Lung (tissue), 17 donors: ENCODE measurements at places on chromosomes 5 and 9. TPM values are rescaled to one million over a fixed set of nuclear protein-coding genes. Genes with fewer than 3 reads are reported as not detected.

Gene ANKDD1B
- 9.4 TPM for total RNA-seq

Gene SLCO6A1
- not detected for total RNA-seq

Gene FOXI1
- not detected for total RNA-seq

Gene LRSAM1
- 19.5 TPM for total RNA-seq

Gene RORB
- total RNA-seq = 0.40 TPM

Gene ZNF169
- total RNA-seq = 8.7 TPM

Gene IL9
- total RNA-seq = not detected

Gene MYOT
- total RNA-seq = 0.61 TPM

Gene AQP3
- 43.9 TPM for total RNA-seq

Gene BNIP1
- total RNA-seq = 14.3 TPM

Gene TMEM215
- total RNA-seq = not detected

Gene TRAF1
- total RNA-seq = 6.4 TPM

DNA sequence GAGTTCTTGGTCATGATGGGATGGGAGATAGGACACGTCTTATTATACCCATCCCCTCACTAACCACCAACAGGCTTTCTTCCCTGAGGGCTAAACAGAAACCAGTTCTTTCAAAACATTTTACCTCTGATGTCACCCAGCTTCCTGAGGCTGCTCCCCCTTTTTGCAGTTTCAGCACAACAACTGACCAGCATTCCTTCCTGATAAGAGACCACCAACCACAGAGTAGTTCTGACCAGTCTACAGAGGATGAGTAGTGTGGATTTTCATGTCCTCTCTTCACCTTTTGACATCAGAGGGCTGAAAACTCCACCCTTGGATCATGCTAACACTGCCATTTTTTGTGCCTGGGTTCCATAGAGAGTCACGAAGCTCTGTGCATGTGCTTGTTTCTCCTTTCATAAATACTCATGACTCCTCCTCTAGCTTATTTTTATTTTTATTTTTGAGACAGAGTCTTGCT is 82.6 kb downstream of the OSTF1 start:
- H3K4me1 ChIP-seq = peaks cover 12% of the 10 kb centered on the region
- DNase-seq = no peak
- no peak overlapping the region for H3K4me3 ChIP-seq
- H3K36me3 ChIP-seq = peaks cover 3% of the 10 kb centered on the region

- no peaks in the 10 kb centered on the region for H3K4me1 ChIP-seq
- no peaks in the 10 kb centered on the region for H3K36me3 ChIP-seq
- no peak overlapping the region for H3K4me3 ChIP-seq
- no peaks in the 10 kb centered on the region for H3K27me3 ChIP-seq
- H3K27ac ChIP-seq = no peak overlapping the region
- DNase-seq = no peak
These were observed 30.6 kb upstream of the COL5A1 start for GRCh38 chr9:134611046-134611445.

GRCh38 chr9:109769250-109769649 is 10.7 kb upstream of the PALM2AKAP2 start:
- no peak overlapping the region for H3K27ac ChIP-seq
- no peak overlapping the region for H3K4me3 ChIP-seq
- no peaks in the 10 kb centered on the region for H3K36me3 ChIP-seq
- no peak for DNase-seq
- H3K4me1 ChIP-seq = peaks cover 10% of the 10 kb centered on the region

DNA sequence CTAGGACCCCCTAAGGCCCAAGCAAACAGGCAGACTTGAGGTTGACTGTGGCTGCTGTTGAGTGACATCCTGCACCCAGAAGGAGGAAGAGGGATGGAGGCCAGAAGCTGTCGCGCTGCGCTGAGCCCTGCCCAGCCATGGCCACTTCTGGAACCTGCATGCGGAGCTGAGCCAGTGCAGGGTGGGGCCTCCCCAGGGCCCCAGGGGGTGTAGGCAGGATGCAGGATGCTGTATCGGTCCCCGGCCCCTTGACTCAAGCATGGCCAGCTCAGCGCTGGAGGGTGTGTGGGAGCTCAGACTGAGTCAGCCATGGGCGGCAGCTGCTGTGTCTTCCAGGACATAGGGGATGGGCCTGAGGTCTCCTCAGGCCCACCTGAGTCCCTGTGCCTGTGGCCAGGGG is 26.9 kb downstream of the GLT6D1 start:
- no peaks in the 10 kb centered on the region for H3K4me1 ChIP-seq
- H3K4me3 ChIP-seq = no peak overlapping the region
- no peaks in the 10 kb centered on the region for H3K27me3 ChIP-seq
- no peak for DNase-seq
- no peaks in the 10 kb centered on the region for H3K36me3 ChIP-seq

DNA sequence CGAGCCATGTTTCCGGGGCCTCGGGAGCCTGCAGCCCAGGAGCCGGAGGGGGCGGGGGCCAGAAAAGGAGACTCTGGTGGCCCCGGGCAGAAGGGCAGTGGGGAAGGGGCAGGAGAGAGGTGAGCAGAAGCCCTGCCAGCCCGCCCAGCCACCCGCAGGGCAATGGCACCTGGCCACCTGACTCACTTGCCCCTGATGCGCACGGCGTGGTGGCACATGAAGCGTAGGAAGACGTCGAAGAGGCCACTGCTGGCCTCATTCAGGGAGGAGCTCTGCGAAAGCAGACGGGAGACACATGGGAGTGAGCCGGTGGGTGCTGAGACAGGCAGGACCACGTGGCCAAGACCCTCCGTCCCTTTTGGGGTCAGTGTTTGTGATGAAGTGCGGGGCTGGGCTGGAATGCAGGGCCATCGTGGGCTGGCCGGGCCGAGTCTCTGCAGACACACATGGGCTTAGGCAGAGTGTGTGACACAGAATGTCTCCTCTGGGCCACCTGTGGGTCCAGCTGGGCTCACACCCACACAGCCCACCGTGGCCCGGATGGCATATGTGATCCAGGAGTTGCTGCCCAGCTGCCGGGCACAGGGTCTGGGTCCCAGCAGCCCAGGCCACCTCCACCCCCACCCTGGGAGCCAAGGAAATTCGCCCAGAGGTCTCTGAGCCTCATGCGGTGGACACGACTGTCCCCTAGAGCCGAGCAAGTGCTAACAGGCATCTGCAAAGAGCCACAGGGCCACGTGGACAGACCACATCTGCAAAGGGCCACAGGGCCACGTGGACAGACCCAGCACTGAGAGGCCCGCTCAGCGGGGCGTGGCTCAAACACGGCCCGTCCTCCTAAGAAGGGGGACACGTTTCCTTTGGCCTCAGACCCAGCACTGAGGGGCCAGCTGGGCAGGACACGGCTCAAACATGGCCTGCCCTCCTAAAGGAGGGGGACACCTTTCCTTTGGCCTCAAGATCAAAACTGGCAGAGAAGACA is 23.6 kb downstream of the TERT start:
- H3K36me3 ChIP-seq = no peaks in the 10 kb centered on the region
- H3K4me1 ChIP-seq = no peaks in the 10 kb centered on the region
- H3K27ac ChIP-seq = no peak overlapping the region
- no peak overlapping the region for H3K4me3 ChIP-seq
- no peak for DNase-seq

DNA sequence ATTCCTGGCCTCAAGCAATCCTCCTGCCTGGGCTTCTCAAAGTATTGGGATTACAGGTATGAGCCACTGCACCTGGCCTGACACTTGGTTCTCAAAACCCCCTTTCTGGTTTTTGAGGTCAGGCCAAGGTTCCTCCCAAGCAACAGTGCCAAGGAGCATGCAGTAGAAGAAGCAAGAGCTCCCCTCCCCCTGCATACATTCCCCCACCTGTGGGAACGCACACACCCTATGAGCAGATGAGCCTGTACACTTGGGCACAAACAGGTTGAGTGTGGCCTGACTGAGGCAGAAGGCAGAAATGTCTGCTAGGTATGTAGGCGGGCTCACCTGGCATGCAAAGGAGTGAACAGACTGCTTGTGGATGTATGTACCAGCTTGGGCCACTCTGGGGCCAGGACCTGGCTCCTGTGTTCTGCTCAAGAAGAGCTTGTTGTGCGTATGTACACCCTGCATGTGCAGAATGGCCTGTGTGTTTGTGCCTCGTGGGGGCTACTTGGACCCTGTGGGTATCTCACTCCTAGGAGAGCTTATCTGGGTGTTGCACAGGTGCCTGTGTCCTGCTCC is 1.7 kb downstream of the GPRIN1 start:
- no peak overlapping the region for H3K4me3 ChIP-seq
- H3K4me1 ChIP-seq = peaks cover 8% of the 10 kb centered on the region
- H3K36me3 ChIP-seq = no peaks in the 10 kb centered on the region
- H3K27me3 ChIP-seq = peaks cover 4% of the 10 kb centered on the region
- H3K27ac ChIP-seq = no peak overlapping the region

- no peak overlapping the region for H3K4me3 ChIP-seq
- no peaks in the 10 kb centered on the region for H3K27me3 ChIP-seq
- H3K27ac ChIP-seq = no peak overlapping the region
These were observed 16.1 kb downstream of the LIFR start for GRCh38 chr5:38540314-38540713.

DNA sequence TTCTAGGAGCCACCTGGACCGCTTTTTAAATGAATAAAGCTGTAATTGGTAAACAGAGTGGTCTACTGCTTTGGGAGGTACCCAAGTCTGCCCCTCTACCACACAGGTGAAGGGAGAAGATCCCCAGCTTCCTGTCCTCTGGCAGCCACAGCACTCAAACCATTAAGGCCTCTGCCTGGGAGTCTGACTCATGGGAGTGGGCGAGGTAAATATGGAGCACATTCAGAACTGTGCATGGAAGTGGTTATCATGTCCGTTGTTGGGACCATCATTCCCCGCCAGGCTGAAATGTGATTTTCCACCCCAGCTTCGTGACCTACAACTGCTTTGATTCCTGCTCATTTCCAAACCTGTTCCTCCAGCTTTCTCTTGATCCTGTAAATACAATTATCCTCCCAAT is 59.5 kb upstream of the ALDH1B1 start:
- no peaks in the 10 kb centered on the region for H3K4me1 ChIP-seq
- no peak overlapping the region for H3K4me3 ChIP-seq
- no peak overlapping the region for H3K27ac ChIP-seq

- no peaks in the 10 kb centered on the region for H3K4me1 ChIP-seq
- no peaks in the 10 kb centered on the region for H3K36me3 ChIP-seq
- DNase-seq = no peak
- no peak within 1 kb of the TSS for H3K4me3 ChIP-seq
These were observed at the start of gene C5 for GRCh38 chr9:121050128-121050988. Gene C5, minus strand, starts transcription at chr9:121050275. Its CDS starts 29 bp downstream, at chr9:121050246.

DNA sequence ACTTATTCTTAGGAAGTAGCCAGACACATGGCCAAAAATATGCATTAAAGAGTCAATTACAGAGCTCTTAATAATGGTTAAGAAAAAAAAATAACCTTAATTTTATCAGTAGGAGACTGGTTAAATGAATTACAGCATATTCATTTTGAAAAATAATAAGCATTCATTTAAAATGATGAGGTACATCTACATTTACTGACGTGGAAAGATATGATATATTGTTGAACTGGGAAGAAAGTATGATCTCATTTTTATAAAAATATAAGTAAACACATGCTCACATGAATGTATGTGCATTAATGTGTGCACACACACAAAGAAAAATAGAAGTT is 250.3 kb downstream of the ENC1 start:
- H3K4me1 ChIP-seq = peaks cover 5% of the 10 kb centered on the region
- H3K27me3 ChIP-seq = no peaks in the 10 kb centered on the region
- no peak for DNase-seq
- H3K27ac ChIP-seq = no peak overlapping the region

GRCh38 chr9:3398232-3398648 is 127.6 kb downstream of the RFX3 start:
- H3K27me3 ChIP-seq = no peaks in the 10 kb centered on the region
- H3K36me3 ChIP-seq = no peaks in the 10 kb centered on the region
- H3K27ac ChIP-seq = no peak overlapping the region
- no peak for DNase-seq

GRCh38 chr9:100761276-100761802 is 183.5 kb downstream of the CAVIN4 start:
- H3K27me3 ChIP-seq = no peaks in the 10 kb centered on the region
- no peaks in the 10 kb centered on the region for H3K4me1 ChIP-seq
- DNase-seq = no peak
